ENCODE measurements at places on chromosomes 16 and 17.

- no peak for DNase-seq
Measured at GRCh38 chr17:66784621-66785364, 50.1 kb upstream of the CACNG5 start.

DNA sequence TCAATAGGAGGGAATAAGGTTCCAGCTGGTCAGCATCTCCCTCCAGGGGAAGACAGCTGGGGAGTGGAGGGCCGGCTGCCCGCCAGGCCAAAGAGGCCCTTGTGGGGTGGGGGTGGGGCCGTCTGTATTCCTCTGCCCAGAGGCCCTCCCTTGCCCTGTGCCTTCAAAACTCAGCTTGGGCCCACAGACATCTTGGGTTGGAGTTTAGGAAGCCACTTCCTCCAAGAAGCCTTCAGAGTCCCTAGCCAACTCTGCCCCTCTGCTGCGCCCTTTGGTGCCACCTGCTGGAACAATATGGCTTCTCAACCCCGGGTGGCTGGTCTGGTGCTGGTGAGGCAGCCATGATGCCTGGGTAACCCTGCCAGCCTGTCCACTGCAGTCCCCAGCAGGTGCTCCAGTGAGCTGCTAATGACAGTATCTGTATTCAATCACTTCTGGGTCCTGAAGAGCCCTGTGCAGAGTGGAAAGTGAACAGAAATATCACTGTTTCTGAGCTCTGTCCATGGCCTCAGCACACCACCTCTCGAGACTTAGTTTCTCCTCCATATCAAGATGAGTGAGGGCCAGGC lies 16.7 kb downstream of the HSD11B2 start:
- peak; percentile 80 for DNase-seq

GRCh38 chr16:55820615-55821014 lies 12.3 kb downstream of the CES1 start:
- DNase-seq, result no peak

DNA sequence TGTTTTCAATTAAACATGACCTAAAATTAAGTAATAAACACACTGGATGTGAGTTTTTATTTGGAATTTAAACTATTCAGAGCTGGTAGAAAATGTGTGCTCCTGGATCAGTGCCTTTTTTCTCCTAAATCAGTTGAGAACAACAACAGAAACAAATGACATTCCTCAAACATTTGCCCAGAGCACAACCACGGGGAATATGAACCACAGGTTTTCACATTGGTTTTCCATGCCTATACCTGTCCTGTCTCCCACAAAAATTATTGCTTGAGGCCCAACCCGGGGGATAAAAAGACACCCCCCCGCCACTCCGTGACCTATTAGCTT lies 6.8 kb downstream of the HSBP1 start:
- no peak for DNase-seq

DNA sequence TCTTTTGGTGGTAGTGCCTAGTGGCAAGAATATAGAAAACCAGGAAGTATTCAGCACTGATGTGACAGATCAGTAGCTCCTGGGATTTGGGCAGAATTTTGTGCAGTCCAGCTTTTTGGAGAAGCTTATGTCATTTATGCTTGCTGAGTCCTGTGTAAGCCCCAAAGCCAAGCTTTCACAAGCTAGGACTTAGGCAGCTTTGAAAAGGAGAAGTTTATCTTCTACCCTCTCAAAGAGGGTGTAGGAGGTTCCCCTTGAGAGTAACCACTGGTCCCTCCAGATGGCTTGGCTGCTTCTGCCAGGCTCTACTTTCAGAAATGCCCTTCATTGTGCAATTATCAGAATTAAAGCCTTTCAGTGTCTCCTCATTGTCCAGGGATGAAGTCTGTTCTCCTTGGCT lies 78.8 kb downstream of the CES1 start:
- DNase-seq, result no peak

DNA sequence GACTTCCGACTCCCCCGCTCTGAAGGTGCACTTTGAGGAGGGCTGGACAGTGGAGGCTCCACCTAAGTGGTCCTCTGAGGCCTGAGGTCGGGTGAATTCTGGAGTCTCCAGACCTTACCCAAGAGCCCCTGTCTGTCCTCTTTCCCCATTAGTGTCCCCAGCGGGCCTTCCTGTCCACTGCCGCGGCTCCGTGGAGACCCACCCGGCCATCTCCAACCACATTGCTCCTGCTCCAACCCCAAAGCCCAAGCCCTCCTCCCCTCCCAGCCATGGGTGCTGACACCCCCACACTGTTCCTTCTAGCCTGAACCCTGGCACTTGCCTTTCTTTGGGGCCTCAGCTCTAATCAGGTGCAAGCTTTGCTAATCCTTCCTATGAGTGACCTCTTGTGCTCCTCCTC lies 283.1 kb upstream of the TNRC6C start:
- no peak for DNase-seq

DNA sequence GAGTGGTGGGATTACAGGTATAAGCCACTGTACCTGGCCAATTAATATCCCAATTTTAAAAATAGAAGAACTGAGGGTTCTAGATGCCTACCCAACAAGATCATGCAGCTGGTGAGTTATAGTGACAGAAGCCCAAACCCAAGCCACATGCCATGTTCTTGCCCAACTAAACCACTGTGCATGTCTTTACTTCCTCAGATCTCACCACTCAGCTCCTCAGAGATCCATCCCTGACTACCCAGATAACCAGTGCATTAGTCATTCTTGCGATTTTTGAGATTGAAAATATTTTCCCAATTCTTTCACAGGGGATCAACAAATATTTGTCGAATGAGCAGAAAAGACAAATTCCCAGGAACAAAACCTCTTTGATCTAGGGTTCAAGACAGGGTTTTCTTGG lies 303.1 kb downstream of the CBLN1 start:
- no peak for DNase-seq

GRCh38 chr17:67557052-67557845 lies 160.5 kb upstream of the NOL11 start:
- no peak for DNase-seq

DNA sequence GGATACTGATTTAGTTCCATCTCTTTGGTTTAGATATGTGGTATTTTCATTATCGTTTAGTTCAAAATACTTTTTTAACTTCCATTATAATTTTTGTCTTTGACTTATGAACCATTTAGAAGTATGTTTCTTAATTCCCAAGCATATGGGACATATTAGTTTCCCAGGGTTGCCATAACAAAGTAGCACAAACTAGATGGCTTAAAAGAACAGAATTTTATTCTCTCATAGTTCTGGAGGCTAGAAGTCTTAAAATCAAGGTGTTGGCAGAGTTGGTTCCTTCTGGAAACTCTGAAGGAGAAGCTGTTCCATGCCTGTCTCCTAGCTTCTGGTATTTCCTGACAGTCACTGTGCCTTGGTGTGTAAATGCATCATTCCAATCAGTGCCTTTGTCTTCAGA lies 291.5 kb upstream of the AXIN2 start:
- no peak for DNase-seq

- no peak for DNase-seq
Measured at GRCh38 chr17:27776882-27777624, 23.3 kb downstream of the NOS2 start.

- no peak for DNase-seq
Measured at GRCh38 chr16:68190736-68191510, 45.0 kb downstream of the ESRP2 start.

DNA sequence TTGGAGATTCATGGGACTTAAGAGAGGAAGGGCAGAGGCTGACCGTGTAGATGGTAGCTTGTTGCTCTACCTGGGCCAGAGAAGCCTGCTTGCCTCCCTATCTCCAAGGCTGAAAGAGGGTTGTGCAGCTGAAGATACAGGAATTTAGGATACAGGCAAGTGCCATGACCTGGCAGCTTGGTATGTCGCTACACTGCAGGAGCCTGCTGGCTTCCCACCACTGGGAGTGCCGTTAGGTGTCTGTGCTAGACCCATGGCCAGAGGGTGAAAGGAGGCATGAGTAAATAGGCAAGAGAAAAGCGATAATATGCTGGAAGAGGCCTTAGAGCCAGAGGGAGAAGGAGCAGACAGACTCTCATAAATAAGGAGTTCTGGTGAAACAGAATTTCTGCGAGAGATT lies 10.6 kb downstream of the NAA60 start:
- no peak for DNase-seq

DNA sequence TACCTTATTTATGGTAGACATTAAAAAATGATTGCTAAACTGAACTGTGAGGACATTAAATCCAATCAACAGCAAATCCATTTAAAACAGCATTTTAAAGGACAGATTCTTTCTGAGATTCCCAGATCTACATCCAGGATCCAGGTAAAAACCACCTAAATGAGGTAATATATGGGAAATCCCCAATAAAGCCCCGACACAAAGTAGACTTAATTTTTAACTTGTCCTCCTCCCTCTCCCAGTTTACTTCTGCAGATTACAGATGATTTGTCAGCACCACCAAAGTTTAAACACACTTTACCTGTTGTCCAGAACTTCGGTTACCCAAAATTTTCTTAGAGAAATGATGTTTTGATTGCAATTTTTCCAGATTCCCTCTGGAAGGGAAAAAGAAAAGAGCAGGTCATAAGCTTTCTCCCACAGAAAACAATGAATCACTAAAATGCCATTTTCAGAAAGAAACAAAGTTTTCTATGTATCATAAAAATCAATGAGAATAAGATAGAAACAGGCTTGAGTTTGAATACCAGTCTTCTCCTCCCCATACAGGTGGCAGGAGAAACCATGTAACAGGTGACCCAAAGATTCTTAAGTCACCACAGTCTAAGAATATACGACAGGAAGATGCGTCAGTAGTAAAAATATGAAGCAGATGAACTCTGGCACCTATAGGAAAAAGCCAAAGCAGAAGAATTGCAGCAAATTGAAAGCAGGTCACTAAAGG lies 22.8 kb downstream of the GJC1 start:
- DNase-seq, result no peak

DNA sequence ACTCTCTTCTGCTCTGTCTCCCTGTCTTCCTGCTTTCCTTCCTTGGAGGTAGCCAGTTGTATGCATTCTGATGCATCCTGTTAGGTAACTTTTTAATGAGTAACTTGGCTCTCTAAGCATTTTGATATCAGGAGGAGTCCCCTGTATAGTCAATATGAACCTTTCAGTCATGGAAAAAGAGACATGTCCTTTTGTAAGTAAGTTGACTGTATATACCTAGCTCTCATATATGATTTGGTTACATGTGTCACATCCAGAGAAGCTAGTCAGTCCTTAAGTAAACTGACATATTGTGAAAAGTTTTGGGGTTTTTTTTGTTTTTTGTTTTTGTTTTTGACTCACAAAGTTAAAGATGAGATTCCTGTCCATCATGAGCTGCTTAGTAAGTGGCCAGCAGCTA lies 18.8 kb downstream of the UTP18 start:
- DNase-seq, result no peak

DNA sequence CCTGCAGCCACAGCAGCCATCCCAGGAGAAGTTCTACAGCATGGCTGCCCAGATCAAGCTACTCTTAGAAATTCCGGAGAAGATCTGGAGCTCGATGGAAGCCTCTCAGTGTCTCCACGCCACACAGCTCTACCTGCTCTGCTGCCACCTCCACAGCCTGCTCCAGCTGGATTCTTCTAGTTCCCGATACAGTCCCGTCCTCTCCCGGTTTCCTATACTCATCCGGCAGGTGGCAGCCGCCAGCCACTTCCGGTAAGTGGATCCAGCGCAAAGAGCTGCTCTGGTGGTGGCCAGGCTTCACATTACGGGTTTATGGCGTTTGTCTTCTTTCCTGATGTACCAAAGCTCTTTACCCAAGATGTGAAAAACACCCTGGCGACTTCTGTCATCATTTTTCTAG lies 3.6 kb downstream of the COG1 start:
- DNase-seq, result no peak

DNA sequence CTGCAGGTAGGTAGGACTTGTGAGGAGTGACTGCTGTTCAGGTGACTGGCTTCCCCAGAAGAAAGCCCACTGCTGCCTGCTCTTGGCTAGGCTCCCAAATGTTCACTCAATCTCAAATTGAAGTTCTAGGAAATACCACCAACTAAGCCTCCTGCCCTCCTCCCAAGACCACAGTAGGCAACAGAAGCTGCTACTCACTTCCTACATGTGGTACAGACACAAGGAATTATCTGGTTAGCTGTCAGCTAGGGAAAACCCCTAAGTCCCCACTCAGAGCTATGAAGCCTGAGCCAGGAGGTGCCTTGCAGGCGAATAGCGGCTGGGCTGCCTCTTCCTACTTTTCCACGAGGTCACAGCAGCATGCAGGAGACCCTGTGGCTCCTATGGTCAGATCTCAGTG lies 4.9 kb downstream of the FBXO39 start:
- DNase-seq, result no peak

- DNase-seq, result no peak
Measured at GRCh38 chr17:56085576-56086267, 67.6 kb upstream of the ANKFN1 start.

GRCh38 chr16:73831220-73831619 lies 465.4 kb upstream of the PSMD7 start:
- DNase-seq, result no peak

- DNase-seq, result no peak
Measured at GRCh38 chr17:78583091-78583490, 5.9 kb upstream of the DNAH17 start.

DNA sequence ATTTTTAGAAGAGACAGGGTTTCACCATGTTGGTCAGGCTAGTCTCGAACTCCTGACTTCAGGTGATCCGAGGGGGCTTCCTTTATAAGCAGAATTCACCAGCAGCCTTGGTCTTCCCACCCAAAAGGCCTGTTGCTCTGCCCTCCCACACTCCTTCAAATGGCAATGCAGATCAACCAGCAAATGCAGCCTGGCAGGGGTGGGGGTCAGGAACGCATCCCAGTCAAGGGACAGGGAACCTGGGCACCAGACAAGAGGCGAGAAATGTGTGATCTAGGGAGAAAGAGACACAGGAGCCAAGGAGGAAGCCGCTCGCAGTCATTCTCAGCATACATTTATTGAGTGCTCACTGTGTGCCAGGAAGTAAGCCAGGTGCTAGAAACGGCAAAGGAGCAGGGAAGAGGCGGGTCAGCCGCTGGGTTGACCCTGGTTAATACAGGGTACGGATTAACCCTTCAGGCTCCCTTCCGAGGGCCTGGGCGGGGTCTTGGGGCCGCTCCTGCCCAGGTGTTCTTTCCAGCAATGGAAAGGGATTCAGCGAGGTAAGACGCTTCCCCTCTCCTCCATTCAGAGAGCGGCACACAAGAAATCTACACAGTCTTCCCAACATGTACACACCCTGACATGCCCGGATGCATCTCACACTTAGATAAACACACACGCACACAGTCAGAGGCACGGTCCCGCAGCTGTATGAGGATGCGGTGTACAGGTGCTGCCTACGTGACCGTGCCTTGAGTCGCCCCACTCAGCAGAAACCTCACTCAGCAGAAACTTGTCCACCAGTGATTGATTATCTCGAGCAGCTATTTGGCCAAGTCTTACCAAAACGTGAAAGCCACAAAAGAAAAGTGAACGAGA lies 6.6 kb upstream of the PITPNA start:
- DNase-seq, result no peak
